ENCODE measurements at places on chromosomes 7 and 10.

DNA sequence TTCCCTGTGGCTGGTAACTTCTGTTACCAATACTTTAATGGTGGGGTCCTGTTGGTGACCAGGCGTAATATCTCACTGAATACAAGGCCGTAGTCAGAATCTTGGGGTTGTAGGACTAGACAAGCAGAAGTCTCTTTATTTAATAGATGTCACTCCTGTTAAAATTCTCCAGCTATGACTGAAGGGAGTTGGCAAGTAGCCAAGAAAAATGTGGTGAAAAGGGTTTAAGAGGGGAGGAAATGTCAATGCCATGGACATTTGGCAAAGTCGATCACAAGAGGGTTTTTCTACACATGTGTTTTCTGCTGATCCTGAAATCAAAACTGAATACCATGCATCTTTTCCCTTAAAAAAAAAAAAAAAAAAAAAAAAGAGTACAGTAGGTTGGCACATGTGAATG lies 533.5 kb downstream of the AUTS2 start:
- DNase-seq: no peak

DNA sequence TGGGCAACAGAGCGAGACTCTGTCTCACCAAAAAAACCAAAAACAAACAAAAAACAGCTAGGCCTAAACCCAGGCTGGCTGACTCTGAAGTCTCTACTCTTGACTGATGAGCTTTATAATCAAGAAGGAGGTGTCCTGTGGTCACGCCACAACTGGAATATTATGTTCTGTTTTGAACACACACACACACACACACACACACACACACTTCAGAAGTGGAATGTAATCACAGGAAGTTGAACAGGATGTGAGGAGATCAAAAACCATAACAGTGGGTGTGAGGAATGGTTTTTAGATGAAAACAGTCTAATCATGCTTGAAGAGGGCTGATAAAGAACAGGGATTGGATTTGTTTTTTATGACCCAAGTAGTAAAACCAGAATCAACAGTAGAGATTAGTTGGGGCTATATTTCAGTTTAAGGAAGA lies 51.1 kb upstream of the IL6 start:
- DNase-seq: peak; percentile 14

GRCh38 chr10:97887399-97887798 lies 37.8 kb downstream of the GOLGA7B start:
- DNase-seq: no peak

- DNase-seq: no peak
Measured at GRCh38 chr10:110336111-110336721, 31.5 kb upstream of the SMNDC1 start.

- DNase-seq: no peak
Measured at GRCh38 chr7:34755008-34755407, 97.0 kb downstream of the NPSR1 start.

DNA sequence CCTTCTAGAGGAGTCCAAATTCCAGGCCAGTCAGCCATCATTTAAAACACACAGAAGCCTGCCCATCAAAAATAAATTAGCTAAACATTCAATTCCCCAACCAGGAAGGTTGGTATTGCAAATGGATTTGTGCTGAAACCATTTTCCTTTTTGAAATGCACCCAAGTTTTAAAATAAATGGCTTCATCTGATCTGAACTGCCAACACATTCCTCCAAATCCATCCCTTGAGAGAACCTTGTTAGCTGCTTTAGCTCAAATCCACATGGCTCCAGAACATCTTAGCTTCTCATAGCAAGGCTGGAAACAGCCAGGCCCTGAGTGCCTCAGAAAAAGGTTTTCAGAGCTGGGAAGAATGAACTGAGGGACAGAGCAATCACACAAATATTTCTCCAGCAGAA lies 306.3 kb downstream of the FZD1 start:
- DNase-seq: no peak

DNA sequence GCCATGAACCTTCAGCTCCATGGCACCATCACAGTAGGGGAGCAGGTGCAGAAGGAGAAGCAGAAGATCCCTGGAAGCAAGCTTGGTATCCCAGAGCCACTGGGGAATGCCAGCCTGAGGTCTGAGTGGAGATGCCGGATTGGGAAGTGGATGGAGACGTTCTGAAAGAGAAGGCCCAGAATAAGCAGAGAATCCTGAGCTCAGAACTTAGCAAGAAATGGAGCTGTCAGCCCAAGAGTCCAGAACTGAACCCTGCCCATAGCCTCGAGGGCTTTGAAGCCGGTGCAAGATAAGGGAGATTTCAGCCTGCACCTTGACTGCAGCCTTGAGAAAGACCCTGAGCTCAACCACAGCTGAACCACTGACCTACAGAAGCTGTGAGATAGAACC lies 13.9 kb upstream of the GDF10 start:
- no peak for DNase-seq

DNA sequence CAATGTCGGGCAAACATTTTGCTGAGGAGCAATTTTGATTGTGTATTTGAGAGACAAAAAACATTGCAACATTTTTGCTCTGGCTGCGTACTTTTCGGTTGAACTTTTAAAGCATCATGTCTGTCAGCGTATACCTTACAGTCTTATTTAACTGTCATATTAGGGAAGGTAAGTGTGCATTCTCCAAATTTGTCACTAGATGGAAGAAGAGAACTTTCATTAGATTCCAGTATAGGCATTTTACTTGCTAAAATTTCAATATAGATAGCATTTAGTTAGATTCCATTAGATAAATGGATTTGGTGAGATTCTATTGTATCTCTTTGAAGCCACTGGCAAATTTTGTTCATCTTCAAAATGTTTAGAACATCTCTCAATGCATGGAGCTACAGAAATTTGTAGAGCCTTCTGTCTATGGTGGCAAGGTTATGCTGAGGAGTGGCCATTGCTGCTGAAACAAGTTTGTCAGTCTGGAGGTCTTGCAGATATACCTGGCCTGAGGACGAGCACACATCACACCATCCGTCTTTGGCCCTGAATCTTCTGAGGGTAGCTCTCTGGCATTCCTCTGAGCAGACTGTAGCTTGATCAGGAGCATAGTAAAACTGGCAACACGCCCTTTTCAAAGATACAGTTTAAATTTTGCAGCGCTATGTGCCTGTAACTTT lies 437.5 kb upstream of the MBL2 start:
- DNase-seq: no peak

- no peak for DNase-seq
Measured at GRCh38 chr7:80087051-80087770, 47.4 kb upstream of the GNAI1 start.

GRCh38 chr10:84291384-84291783 lies 37.0 kb upstream of the CCSER2 start:
- DNase-seq: no peak

- DNase-seq: peak; percentile 42
Measured at GRCh38 chr10:86535132-86535882, 13.7 kb upstream of the WAPL start.

DNA sequence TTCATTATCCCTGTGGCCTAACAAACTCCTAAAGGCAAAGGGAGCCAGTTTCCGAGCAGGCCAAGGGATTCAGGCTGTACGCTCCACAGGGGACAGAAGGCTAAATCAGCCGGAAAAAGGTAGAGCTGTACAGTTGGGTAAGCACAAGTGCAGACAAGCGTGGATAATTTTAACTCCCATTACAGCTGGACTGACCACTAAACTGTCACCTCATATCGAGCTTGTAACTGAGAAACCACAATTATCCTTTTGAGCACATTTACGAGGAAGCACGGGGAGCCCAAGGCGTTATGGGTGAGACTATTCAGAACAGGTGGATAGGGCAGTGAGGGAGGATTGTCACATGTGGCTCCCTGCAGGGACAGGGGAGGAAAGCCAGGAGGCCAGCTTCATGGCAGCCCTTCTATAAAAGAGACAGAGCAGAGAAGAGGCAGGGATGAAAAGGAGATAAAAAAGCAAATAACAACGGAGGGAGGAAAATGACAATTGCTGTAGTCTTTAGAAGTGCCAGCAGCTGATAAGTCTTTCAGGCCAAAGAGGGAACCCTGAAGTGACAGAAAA lies 288.0 kb downstream of the FGFR2 start:
- DNase-seq: no peak

DNA sequence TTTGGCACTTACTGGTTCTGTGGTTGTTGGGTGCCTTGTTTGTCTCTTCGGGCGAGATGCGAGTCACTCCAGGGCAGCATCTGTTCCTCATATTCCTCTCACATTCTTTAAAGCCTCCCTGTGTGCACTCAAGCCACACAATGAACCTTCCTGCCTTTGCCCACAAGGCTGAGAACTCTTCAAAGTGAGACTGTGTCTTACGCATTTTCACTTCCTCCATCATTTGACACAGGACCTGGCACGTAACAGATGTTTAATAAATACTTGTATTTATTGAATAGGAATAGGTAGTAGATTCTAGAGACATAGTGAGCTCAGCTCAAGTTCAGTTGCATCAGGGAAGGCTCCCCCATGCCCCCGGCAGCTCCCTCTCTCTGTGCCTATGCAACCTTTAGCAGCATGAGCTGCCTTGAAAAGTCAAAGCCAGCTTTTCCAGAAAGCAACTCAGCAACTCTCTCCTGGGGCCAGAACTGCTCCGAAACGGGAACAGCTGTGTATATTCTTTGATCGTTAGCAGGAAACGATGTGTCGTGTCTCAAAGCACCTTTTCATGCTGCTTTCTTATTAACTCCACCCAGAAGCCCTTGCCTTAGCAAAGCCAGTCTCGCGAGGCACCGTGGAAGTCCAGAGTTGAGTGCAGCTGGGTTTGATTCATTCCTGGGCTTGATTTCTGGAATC lies 97.5 kb downstream of the PFKFB3 start:
- peak; percentile 7 for DNase-seq

- peak; percentile 20 for DNase-seq
Measured at GRCh38 chr10:45374350-45375052, 485 bp downstream of the ALOX5 start.

DNA sequence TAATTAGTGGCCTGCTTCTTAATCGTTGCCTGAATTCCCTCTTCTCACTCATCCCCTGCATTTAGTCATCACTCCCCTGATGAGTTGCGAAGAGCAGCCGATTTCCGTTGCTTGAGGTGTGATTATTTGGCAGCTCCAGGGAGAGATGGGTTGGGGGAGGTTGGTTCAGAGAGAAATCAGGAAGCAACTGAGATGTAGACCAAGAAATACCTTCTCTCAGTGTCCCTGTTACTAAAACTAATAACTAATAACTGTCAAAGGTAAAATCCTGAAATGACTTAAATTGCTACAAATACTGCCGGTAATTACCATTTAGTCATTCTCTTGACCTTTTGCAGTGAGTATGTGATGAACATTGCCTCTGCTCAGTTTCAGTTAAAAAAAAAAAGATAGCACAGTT lies 76.9 kb downstream of the ELMO1 start:
- DNase-seq: no peak

DNA sequence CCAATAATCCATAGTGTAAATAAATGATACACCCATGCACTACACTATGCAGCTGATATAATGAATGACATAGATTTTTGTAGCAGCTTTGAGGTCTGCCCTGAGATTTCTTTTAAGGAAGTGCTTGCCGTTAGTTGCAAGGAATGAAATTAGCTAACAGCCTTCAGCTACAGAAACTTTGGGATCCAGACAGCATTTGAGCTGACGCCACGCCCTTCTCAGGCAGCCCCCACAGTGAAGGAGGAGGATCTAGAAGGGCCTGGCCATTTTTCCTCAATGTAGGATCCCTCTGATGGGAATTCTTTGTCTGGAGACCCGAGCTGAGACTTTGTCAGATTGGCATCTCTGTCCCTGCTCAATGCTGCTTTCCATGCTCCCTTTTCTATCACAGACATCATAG lies 6.1 kb upstream of the PDK4 start:
- DNase-seq: no peak

DNA sequence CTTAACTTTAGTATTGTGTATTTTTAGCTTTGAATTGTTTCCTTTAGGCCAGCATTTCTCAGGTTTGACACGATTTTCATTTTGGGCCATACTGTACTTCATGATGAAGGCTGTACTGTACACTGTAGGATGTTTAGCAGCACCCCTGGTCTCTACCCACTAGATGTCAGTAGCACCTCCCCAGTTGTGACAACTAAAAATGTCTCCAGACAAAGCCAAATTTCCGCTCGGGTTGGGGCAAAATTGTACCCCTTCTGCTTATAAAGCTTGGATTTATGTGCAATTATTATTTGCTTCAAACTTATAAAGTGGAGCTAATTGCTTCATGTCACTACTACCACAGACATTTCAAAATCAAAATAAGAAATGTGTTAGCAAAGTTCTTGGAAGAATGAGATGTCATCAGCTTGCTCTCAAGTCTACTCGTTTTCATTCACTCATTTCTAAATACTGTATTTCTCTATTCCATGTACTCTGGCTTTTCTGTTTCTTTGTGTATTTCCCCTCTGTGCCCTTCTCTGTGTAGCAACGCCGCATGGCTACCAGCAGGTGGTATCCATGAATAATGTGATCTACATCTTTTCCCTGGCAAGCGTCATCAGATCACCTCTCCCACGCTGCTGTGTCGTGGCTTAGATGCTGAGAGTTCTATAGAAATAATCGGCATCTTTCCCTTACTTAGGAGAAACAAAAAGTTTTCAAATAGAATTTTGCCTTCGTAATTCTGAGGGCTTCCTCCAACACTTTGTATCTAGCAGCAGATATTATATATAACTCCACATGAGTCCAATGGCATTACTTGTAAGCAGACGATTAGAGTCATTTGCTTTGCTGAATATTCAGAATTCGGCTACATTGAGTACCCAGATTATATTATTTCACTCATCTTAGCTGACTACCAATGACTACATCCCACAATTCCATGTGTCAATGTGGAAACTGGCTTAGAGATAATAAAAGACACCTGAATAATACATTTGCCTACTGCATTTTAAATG lies 47.8 kb upstream of the CALCR start:
- DNase-seq: no peak

DNA sequence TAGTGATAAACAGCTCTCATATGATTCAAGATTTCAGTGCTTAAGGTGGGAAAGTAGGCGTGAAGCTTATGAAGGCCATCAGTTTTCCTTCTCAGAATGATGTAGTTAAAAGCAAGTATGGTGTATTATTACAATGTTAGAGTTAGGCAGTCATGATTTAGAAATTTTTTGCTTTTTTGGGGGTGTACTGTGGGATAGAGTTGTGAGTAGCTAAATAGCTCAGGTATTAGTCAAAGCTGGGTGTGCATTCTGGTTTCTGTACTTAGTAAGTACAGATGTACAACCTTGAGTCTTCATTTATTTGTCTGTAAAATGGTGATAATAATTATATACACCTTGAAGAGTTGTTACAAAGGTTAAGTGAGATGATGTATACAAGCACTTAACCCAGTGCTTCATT lies 52.2 kb downstream of the R3HCC1L start:
- no peak for DNase-seq

- no peak for DNase-seq
Measured at GRCh38 chr10:44809647-44810046, 101.5 kb upstream of the TMEM72 start.

- no peak for DNase-seq
Measured at GRCh38 chr7:20140291-20141001, 76.7 kb downstream of the MACC1 start.

Measured in activated effector memory CD4-positive, alpha-beta T cell treated with Interleukin-2 at 50 U/mL for 16 hours (primary cell).